Liver (tissue), 10 donors: ENCODE measurements at places on chromosomes 4 and X.
A peak's percentile ranks its signal among the peaks of the same experiment; 100 is the strongest.

DNA sequence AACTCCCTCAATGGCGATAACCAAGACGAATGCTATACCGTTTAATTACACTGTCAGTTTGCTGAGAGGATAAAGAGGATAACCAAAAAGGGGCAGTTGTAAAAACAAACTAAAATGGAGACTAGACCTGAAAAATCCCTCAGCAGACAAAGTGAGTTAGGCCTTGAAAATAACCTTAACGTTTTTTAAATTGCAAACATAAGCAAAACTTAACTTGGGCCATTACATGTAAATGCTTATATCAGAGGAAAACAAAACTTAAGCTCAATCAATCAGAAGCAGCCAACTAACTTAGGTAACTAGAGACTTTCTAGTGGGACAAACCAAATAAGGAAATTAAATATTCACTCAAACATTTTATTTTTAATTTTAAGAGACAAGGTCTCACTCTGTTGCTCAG is 17.0 kb upstream of the TAPT1 start:
- peaks cover 11% of the 10 kb centered on the region for H3K4me1 ChIP-seq
- DNase-seq = no peak
- no peaks in the 10 kb centered on the region for H3K36me3 ChIP-seq
- H3K4me3 ChIP-seq = no peak overlapping the region

DNA sequence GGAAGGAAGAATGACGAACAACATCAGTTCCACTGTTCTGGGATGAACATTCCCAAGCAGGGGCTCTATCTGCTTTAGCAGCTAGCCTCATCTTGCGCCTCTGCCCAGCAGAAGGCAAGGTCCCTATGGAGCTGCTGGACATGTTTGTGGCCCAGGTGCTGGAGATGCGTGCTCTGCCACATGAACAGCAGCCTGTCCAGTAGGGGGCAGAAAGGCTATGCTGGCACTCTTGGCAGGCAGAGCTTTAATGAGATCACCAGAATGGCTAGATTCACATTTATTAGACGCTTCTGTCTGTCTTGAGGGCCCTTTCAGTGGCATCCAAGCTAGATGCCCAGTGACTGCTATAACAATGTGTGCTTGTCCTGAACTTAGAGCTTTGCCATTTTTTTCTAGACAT is 1826.0 kb downstream of the STIM2 start:
- no peak overlapping the region for H3K27ac ChIP-seq
- H3K27me3 ChIP-seq = no peaks in the 10 kb centered on the region
- no peak overlapping the region for H3K4me3 ChIP-seq
- H3K36me3 ChIP-seq = no peaks in the 10 kb centered on the region
- H3K4me1 ChIP-seq = no peaks in the 10 kb centered on the region

GRCh38 chr4:106507440-106507839 is 138.9 kb upstream of the GIMD1 start:
- no peaks in the 10 kb centered on the region for H3K27me3 ChIP-seq
- no peak overlapping the region for H3K27ac ChIP-seq
- H3K4me3 ChIP-seq = no peak overlapping the region
- H3K4me1 ChIP-seq = no peaks in the 10 kb centered on the region
- DNase-seq = no peak

GRCh38 chr4:41192136-41192535 is 22.2 kb downstream of the APBB2 start:
- no peaks in the 10 kb centered on the region for H3K27me3 ChIP-seq
- H3K36me3 ChIP-seq = no peaks in the 10 kb centered on the region
- DNase-seq = no peak
- H3K4me1 ChIP-seq = no peaks in the 10 kb centered on the region
- no peak overlapping the region for H3K4me3 ChIP-seq
- H3K27ac ChIP-seq = no peak overlapping the region

DNA sequence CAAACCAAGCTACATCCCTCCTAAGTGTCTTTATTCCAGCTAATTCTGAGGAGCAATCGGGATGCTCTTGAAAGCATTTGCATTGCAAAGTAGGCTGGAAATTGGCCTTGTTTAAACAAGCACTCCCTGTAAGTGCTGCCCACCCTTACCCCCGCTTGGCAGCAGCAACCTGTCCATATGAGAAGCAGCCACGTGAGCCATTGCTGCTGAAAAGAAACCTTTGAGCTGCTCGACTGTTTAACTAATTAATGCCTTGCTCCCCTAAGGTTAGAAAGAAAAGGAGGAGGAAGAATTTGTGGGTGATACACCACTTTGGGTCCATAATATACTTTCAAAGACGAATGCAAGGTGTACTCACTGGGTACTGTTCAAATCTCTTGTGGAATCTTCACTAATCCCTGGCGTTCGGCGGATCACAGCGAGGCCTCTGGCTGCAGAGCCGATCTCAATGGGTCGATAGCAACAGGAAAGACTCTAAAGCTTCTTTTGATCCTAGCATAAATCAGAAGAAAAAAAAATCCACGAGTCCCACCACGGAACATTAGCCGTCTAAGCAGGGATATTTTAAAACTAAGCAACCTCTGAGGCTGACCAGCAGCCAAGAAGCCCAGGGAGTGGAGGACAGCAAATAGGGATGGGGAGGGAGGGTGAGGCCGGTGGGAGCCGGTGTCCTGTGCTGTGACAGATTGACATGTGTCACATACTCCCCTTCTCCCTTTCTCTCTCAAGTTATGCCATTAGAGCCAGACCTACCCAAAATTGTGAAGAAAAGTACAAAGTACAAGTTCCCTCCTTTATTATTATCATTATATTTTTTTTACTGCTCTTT is 37.2 kb upstream of the MGST2 start:
- peak overlapping the region; percentile 2 for H3K4me3 ChIP-seq
- no peaks in the 10 kb centered on the region for H3K36me3 ChIP-seq
- H3K27ac ChIP-seq = no peak overlapping the region
- no peak for DNase-seq
- no peaks in the 10 kb centered on the region for H3K27me3 ChIP-seq
- no peaks in the 10 kb centered on the region for H3K4me1 ChIP-seq

- H3K36me3 ChIP-seq = no peaks in the 10 kb centered on the region
- H3K4me3 ChIP-seq = no peak overlapping the region
- DNase-seq = no peak
- no peaks in the 10 kb centered on the region for H3K27me3 ChIP-seq
- no peak overlapping the region for H3K27ac ChIP-seq
- no peaks in the 10 kb centered on the region for H3K4me1 ChIP-seq
Observed at GRCh38 chr4:20376070-20376469, 124.4 kb downstream of the SLIT2 start.

DNA sequence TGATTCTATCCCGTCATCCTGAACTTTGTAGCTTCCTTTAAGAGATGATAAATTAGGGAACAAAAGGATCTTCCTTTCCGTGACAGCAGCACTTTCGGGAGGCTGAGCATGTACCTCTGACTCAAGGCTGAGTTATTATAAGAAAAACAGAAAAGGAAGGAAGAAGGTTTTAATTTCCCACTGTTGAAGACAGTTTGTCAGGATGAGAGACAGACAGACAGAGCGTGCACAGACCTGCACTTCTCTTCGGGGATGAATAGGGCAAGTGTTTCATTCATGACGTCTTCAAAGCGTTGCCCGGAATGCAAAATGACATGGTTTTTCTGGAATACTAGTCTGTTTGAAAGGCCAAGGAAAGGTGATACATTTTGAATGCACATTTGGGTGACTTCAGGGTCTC is 405.3 kb upstream of the FAT1 start:
- no peak overlapping the region for H3K27ac ChIP-seq
- H3K4me1 ChIP-seq = no peaks in the 10 kb centered on the region
- no peak for DNase-seq
- no peaks in the 10 kb centered on the region for H3K27me3 ChIP-seq
- no peaks in the 10 kb centered on the region for H3K36me3 ChIP-seq

DNA sequence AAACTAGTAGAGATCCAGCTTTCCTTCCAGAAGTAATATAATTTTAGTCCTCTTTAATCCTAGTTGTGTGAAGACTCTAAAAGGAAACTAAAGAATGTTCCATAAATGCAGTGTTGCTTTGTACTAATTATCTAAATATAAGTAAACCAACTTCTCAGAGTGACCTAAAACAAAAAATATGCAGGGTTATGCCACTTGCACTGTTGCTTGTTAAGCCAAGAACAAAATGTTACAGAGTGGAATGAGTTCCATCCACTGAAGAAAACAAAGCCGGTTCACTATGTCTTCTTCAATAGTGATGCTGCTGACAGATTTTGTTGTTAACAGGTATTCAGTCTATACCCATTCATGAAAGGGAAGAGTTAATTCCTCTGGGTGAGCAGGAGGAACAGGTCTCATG is 252.0 kb upstream of the DIAPH2 start:
- no peak for DNase-seq
- no peaks in the 10 kb centered on the region for H3K4me1 ChIP-seq
- H3K4me3 ChIP-seq = no peak overlapping the region
- H3K36me3 ChIP-seq = no peaks in the 10 kb centered on the region
- no peak overlapping the region for H3K27ac ChIP-seq

DNA sequence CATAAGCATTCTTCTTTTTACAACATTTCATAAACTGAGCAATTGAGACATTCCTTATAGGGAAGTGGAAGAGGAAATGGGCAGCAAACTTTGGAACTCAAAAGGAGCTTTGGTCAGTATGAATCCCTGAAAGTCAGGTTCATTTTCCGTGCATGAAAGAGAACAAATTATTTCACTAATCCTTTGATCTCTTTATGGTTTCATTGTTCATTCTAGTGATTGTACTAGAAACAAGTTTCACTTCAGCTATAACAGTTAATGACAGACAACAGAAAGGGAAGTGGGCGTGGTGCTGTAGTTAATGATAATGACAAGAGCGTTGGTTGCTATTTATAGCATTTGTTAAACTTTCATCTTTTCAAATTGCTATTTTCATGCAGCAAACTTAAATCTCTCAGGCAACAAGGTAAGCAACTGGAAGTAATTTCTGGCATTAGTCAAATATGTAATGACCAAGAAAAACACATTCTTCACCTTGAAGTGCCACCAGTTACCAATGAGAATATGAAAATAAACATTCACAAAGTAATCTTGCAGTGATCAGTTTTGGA is 98.4 kb downstream of the AREG start:
- no peak overlapping the region for H3K4me3 ChIP-seq
- peaks cover 18% of the 10 kb centered on the region for H3K4me1 ChIP-seq
- H3K36me3 ChIP-seq = no peaks in the 10 kb centered on the region
- DNase-seq = no peak

- no peaks in the 10 kb centered on the region for H3K4me1 ChIP-seq
- no peaks in the 10 kb centered on the region for H3K27me3 ChIP-seq
- H3K27ac ChIP-seq = no peak overlapping the region
- DNase-seq = no peak
- H3K4me3 ChIP-seq = no peak overlapping the region
Observed at GRCh38 chr4:111952688-111953087, 192.6 kb upstream of the FAM241A start.
